Right renal cortex interstitium (tissue), 3 donors: ENCODE measurements at places on chromosomes 5 and 9. TPM values are rescaled to one million over a fixed set of nuclear protein-coding genes. Genes with fewer than 3 reads are reported as not detected.

DNA sequence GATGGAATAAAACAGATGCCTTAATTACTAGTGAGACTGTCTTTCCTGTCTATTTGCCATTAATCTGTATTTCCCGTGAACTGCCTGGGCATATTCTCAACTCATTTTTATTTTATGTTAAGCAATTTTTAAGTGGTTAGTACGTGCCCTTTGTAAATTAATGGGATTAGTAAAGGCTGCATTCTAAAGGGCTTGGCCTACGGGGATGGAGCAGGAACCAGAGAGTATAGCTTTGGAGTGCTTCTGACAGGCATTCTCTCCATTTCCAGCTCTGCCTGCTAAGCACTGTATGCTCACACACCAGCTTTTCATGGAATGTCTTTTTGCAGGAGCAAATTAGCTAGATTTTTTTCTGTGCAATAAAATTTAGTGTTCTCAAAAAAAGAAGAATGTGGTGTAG is 241.2 kb downstream of the MCTP1 start:
- no peak for DNase-seq

- DNase-seq: no peak
These were observed 588.9 kb upstream of the TLE4 start for GRCh38 chr9:78982849-78983248.

DNA sequence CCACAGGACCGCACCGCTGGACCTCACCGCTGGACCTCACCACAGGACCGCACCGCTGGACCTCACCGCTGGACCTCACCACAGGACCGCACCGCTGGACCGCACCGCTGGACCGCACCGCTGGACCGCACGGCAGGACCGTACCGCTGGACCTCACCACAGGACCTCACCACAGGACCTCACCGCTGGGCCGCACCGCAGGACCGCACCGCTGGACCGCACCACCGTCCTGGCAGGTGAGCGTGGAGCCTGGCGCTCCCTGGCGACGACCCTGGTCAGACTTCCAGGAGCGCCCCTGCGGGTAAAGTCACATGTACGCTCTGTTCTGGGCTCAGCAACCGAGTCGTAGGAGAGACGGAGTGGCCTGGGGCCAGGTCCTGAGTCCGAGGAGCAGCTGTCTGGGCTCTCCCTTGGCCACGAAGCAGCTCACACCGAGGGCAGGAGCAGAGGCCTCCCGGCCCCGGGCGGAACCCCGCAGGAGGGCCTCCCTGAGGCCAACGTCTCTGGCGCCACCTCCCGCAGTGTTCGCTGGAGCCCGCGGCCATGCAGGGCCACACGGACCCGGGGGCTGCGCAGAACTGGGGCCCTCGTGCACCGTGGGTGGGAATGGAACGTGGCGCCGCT is 30.5 kb downstream of the MRPL36 start:
- DNase-seq: no peak

GRCh38 chr5:1919750-1920149 is 37.0 kb upstream of the IRX4 start:
- DNase-seq: no peak

DNA sequence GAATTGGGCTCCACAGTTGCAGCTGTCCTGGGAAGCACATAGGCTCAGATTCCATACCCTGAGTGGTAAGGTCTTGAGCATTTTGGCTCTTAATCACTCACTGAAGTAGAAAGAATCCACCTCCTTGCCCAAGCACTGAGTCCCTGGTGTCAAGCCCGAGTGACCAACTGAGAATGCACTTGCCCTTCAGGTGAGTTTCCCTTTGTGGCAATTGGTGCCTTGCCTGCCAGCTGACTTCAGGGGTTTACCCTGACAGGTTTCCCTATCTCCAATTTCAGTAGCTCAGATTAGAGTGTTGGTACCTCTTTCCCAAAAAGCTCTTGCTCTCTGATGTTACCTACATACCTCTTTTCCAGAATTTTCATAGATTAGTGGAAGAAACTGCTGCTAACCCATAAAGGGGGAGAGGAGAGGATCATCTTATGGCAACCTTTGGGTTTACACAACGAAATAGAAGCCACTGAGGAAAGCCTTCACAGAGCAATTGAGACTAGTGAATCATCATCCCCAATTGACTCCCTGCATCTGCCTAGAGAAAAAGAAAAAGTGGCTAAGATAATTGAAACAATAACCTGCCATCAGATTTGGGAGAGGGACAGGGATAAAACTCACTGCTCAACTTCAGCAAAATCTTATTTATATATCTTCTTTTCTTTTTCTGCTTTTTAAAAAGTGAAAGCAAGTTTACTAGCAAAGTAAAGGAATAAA is 48.6 kb downstream of the CCL28 start:
- no peak for DNase-seq

- DNase-seq: no peak
These were observed 119.7 kb downstream of the PSD2 start for GRCh38 chr5:139915266-139915665.

GRCh38 chr5:95689680-95690079 is 6.9 kb upstream of the SPATA9 start:
- no peak for DNase-seq

DNA sequence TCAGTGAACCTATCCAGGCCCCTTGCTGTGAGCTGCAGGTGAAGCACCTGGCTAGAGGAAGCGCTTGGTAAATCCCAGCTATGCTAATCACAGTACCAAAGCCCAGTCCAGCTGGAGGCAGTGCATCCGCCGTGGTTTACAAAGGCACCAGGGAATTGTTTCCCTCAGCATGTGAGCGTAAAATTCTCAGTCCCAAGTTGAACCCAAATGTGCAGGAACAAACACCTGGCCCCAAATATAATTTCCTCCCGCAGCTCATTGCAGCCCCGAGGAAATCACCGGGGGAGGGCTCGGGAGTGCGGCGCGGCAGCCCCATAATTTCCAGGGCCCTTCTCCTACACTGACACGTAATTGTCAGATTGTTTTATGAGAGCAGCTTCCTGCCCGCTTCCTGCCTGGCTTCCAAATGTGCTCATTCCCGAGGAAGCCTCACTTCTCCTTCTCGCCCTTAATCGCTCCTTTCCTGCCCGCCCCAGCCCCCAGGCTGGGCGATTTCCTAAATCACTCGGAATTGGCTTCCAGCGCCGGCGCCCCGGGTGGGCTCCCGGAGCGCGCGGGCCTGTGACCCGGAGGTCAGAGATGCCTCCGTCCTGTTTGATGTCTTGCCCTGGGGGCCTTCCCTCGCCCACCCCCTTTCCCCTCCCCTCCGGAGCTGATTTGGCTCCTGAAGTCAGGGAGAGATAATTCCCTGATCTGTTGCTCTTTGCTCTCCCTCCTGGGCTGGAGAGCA is 134.4 kb downstream of the FGF1 start:
- no peak for DNase-seq

- DNase-seq: no peak
These were observed 86.0 kb downstream of the KDM4C start for GRCh38 chr9:6843742-6844141.

NR4A3 gene
- polyA plus RNA-seq: 0.46 TPM

SHROOM1 gene
- 19.7 TPM for polyA plus RNA-seq
